Stimulated activated CD4-positive, alpha-beta T cell treated with anti-CD3 and anti-CD28 coated beads, Interleukin-2, amount 100 ng/mL, for 4 hours (primary cell): ENCODE measurements at places on chromosomes 7 and 10.

DNA sequence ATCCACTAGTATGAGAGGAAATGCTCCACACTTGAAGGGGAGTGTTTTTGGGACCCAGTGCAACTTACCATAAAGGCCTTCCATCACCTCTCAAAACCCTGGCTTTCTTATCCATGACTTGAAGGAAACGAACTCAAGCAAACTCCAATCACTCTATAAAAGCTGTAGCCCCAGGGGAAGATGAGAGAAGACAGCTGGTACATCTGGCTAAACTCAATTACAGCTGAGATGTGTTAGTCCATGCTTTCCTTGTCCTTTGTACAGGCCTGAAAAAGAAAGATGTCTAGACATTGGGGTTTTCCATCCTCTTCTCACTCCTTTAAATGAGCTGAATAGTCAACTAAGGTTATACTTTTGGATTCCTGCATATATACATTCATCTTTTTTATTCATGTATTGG lies 89.5 kb upstream of the ANKRD30A start:
- DNase-seq = no peak

DNA sequence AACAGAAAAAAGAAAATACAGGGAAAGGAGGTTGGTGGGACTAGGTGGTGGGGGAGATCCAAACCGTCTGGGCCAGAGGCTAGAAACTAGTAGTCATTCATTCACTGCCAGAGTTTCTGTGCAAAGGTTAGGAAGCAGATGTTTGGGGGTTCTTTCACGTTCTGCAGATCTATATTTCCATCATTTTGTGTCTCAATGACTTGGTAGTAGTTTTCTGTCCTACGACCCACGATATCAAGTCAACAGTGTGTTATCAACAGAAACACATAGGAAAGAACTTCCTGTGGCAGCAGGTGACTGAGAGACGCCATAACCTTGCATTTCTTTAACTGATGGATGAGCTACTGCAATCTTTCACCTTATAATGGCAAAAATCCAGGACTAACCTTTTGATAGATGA lies 1.8 kb downstream of the CEP55 start:
- DNase-seq = no peak

GRCh38 chr7:152709287-152710152 lies 33.6 kb upstream of the XRCC2 start:
- no peak for DNase-seq

DNA sequence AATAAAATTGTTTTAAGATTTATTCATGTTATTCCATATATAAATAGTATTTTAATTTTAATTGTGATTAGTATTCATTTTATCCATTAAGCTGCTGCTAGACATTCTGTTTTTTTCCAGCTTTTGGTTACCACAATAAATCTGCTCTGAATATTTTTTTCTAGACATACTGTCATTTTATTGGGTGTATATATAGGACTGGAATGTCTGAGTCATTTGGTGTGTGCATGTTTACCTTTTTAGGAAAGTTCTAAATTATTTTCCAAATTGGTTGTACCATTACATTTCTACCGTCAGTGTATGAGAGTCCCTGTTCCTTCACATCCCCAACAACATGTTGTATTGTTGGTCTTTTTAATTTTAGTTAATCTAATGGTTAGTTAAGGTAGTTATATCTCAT lies 1138.1 kb downstream of the REEP3 start:
- no peak for DNase-seq

- DNase-seq = no peak
These were observed 220.3 kb downstream of the PHTF2 start for GRCh38 chr7:78018641-78019446.

- no peak for DNase-seq
These were observed 42.7 kb downstream of the SPDYE5 start for GRCh38 chr7:75534727-75535307.

DNA sequence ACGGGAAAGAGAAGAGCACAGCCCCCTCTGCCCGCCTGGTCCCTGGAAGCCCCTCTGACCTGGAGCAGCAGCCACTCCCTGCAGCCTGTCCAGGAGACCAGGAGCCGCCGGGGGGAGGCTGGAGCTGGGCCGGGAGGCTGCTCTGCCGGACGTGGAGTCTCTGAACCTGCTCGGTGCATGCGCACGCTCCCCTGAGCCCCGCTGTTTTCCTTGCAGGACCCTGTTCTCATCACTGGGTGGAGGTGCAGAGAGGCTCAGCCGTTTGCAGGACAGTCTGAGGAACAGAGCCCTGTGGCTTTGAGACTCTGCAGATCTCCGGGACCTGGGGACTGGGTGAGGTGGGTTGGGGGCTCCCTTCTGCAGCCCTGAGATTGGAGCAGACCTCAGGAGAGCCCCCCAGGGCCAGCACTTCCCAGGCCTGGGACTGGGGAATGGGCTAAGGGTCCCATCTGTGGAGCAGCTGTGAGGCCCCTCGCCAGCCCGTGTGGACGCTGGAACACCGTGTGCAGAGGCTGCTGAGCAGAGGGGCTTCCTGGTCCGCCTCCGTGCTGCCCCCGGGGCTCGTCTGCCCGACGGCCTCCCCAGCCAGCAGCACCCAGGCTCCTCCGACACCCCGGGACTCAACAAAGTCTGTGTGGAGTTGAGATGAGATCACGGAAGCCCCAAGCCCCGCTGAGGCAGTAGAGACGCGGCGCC lies 48.5 kb upstream of the ADGRA1 start:
- no peak for DNase-seq

- no peak for DNase-seq
These were observed 218.9 kb downstream of the TNS3 start for GRCh38 chr7:47362984-47363383.

GRCh38 chr7:36852017-36852416 lies 127.7 kb upstream of the AOAH start:
- no peak for DNase-seq

GRCh38 chr10:124267911-124268549 lies 150.7 kb downstream of the OAT start:
- no peak for DNase-seq

GRCh38 chr7:102191556-102192379 lies 94.9 kb upstream of the SH2B2 start:
- no peak for DNase-seq

- no peak for DNase-seq
These were observed 132.4 kb downstream of the SORCS1 start for GRCh38 chr10:107031931-107032699.

- DNase-seq = no peak
These were observed 429.6 kb upstream of the VSTM2A start for GRCh38 chr7:54112567-54112966.

DNA sequence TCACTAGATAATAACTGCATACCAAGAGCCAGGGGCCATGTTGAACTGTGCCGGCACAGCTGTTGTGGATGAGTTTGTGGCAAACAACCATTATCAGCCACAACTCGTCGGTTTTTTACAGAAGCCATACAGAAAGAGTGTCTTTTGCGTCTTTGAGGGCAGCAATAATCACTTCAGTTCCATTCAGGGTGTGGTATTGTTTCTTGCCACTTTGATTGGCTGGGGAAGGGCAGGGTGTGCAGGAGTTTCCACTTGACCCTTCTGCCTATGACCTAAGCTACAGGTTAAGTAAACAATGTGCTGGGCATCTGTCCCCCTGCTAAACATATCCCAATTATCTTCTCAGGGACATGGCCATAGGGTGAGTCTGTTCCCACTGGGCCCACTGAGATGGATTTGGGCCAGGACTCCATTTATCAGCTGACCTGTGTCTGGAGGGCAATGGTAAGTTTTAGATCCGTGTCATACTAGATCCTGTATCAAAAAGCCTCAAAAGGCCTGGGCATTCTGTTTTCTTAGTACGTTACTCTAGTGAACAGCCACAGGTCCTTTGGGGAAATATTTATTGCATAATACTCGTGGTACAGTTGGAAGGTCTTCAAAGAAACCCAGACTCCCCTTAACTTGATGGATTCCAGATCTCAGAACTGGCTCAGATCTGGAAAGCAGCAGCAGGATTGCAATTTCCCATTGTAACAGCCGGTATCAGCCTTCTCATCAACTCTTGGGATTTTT lies 15.9 kb downstream of the ZNF3 start:
- DNase-seq = no peak

DNA sequence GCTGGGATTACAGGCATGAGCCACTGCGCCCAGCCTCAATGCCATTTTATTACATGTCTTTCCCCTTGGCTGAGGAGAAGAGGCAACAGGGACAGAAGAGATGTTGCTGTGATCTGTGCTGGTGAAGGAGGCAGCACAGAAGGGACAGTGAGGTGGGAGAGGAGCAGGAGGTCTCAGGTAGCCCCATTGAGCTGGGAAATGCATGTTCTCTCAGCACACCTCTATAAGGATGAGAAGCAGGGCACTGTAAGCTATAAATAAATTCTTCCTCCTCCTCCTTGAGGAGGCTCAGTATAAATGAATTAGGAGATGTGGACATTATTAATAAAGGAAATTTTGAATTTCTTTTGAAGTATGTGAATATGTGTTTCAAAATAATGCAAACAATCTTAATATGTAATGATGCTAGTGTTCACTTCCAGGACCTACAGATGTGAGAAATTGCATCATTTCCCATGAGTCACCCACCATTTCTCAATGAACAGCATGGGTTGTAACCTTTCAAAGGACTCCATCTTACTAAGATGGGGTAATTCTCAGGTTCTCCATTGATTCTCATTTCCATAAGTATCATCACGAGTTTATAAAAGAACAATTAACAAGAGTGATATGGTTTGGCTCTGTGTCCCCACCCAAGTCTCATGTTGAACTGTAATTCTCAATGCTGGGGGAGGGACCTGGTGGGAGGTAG lies 88.9 kb upstream of the ODAD2 start:
- DNase-seq = no peak

DNA sequence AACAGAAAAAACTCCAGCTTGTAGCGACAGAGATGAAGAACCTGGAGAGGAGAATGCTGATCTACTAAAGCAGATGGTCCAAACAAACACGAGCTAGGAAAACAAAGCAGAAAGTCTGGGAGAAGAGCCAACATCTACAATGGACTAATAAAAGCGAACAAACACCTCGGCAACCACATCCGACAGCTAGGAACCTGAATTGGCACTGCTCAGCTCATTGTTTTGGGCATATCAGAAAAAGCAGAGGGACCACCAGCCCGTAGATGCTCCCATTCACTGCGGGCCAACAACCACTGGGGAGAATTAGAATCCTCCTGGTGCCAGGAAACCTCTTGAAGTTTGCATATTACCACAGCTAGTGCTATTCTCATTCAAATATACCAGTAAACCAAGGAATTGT lies 204.7 kb downstream of the NXPH1 start:
- DNase-seq = no peak

GRCh38 chr10:4066581-4067390 lies 281.8 kb upstream of the KLF6 start:
- DNase-seq = no peak

GRCh38 chr10:47444047-47444446 lies 39.9 kb downstream of the ANXA8 start:
- DNase-seq = no peak

DNA sequence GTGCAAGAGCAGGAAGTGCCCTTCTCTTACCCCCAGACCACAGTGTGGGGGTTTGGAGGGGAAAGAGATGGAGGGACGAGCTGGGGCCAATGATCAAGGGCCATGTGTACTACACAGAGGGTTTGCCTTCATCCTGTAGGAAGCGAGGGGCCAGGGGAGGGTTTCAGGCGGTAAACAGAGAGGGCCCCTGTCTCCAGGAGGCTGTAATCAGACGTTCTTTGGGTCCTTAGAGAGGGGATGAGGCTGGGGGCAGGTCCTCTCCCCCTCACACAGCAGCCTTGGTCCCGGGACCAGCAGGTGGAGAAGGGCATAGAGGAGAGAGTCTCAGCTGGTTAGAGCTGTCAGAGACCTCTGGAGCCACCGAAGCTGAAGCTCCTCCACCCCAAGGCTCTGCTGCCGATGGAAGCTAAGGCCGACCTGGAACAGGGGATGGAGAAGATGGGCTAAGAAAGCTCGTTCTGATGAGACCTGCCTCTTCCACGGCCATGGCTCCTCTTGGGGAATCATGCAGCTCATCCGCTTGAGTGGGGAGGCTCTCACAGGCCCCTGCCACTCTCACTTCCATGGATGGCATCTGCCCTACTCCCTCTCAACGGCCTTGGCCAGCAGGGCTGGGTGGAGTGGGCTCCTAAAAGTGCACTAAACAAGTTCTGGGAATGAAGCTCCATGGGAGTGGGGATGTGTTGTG lies 3.5 kb downstream of the LOXL4 start:
- DNase-seq = no peak

GRCh38 chr10:99630433-99630832 lies 10.2 kb upstream of the SLC25A28 start:
- DNase-seq = no peak

GRCh38 chr10:7311218-7311849 lies 99.5 kb downstream of the SFMBT2 start:
- DNase-seq = no peak

DNA sequence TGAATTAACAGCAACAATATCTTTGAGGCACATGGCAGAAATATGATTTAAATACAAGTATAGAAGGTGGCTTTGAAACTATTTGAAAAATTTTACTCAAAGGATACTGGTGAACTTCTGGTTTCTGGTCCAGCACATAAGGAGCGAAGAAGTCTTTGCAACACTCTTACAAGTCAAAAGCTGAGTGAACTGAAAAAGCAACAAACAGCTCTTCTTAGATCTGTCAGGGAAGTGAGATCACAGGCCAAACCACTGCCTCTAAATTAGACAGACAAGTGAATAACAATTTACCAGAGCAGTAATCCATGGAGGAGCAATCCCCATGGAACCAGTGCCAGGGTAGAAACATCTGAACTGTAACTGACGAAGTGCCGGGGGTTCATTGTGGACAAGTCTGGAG lies 9.6 kb upstream of the VWC2 start:
- DNase-seq = no peak

DNA sequence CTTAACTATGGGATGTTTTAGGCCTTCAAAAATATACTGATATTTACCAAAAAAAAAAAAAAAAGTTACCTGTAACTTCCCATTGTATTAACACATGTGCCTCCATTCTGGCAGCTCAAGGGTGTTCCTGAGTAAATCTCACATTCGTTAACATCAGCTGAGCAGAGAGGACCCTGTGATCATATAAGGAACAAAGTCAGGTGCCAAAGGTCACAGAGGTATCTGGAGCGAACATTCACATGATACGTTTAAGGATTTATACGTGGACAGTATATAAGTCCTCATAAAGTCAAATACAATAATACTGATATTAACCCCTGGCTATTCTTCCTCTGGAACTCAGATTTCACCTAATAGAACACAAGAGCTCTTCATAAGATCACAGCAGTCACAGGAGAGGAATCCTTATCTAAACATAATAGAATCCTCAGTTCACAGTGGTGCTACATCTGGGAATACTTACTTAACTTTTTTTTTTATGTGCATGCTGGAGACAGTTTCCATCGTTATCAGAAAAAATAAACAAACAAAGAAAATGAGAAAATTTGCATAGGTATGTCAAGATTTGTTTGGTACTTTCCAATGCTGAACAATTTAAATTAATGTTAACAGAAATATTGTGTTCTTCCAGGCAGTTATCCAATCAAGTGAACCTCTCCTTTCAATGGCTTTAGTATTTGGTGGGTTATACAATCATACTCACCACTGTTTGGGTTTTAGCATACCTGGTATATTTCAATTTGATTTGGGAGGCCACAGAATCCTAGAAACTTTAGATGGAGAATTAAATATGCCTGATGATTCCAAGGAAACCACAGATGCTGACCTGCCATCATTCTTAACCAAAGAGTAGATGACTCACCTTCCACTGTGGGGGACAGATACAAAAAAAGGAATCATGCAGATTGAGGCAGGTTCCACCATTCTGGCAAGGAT lies 6.6 kb downstream of the CUBN start:
- no peak for DNase-seq

GRCh38 chr7:110675383-110676103 lies 415.4 kb upstream of the LRRN3 start:
- DNase-seq = no peak
